DMS79 (cell line): ENCODE measurements at places on chromosomes 5 and 9.

GRCh38 chr9:117480253-117480652 lies 65.4 kb upstream of the ASTN2 start:
- no peak for DNase-seq

DNA sequence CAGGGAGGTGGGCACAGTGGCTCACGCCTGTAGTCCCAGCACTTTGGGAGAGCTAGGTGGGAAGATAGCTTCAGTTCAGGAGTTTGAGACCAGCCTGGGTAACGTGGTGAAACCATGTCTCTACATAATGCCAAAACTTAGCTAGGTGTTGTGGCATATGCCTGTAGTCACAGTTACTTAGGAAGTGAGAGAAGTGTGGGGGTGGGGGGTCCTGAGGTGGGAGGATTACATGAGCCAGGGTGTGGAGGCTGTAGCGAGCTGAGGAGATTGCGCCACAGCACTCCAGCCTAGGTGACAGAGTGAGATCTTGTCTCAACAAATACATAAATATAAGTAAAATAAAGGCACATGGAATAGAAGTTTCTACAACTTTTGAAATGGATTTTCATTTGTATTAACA lies 23.1 kb downstream of the VCAN start:
- DNase-seq = no peak

DNA sequence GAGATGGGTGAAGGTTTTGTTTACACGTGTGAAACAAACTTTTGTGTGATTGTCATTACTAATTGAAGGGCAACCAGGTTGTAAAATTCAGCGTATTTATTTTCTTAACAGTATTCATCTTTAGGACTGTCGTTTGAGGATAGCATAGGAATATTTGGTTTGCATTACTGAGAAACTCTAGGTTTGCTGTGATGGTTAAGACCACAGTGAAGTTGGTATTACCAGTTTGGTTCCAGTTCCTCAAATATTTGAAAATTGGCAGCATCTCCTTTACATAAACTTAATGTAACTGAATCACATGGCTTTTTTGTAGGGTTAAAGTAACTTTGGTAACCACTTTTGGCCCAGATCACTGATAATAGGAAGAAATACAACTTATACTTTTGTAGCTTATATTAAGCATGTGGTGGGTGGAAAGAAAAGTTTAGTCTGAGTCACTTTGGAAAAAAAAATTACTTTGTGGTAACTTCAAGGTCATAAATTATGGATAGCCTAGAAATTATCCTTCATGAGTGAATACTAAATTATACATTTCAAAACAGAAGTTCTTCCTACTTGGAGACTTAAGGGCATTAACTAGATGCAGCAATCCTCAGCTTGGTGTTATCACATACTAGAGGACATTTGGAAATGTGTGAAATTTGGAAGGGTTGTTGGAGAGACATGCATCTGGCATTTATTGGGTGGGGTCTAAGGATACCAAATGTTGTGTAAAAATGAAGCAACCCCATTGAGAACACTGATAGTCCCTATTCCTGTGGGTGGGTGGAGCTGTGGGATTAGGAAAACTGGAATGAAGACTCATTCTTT lies 33.9 kb downstream of the G3BP1 start:
- no peak for DNase-seq

- DNase-seq = no peak
Observed at GRCh38 chr9:16867576-16868311, 2.7 kb downstream of the BNC2 start.

DNA sequence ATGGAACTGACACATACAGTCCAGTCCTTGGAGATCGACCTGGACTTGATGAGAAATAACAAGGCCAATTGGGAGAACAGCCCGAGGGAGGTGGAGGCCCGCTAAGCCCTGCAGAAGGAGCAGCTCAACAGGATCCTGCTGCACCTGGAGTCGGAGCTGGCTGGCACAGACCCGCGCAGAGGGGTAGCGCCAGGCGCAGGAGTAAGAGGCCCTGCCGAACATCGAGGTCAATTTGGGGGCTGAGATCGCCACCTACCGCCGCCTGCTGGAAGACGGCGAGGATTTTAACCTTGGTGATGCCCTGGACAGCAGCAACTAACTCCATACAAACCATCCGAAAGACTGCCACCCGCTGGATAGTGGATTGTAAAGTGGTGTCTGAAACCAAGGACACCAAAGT lies 1610.1 kb upstream of the ACO1 start:
- no peak for DNase-seq

- DNase-seq = no peak
Observed at GRCh38 chr9:34588671-34589635, 571 bp downstream of the CNTFR start.

DNA sequence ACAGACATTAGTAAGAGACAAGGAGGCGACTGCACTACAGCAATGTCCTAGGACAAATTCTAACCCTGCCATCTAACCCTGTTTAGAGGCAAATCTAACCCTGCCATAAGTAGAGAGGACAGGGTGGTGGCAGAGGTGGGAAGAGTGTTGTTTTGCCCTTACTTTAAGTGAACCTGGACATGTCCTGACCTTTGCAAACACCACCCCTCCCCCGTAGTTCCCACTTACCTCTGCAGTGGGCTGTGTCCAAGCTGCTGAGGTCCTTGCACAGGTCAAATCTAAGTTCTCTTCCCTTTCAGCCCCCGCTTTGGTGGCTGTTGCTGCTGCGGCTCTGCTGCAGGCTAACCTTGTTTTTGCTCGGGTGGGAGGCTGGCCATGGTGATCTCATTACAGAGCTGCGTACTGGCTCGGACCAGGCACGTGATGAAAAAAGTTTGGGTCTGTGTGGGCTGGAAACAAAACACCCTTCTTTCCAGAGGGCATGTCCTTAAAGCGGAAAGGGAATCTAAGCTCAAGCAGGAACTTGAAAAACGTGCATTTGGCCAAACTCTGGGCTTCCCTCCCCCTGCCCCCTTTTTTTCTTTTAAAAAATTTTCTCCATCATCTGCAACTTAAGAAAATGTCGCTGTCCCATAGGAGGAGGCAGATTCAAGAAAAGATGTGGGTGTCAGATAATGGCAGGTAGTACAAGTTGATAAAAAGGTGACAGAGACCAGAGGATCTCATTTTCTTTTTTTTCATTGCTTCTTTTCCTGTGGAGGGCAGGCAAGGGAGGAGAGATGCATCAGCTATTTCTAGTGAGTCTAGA lies at the start of gene FAXDC2:
TSS of gene FAXDC2 (minus strand) at position 349 of the 808 bp plus-strand sequence. CDS start 12,425 bp downstream, outside the sequence.
- no peak for DNase-seq

DNA sequence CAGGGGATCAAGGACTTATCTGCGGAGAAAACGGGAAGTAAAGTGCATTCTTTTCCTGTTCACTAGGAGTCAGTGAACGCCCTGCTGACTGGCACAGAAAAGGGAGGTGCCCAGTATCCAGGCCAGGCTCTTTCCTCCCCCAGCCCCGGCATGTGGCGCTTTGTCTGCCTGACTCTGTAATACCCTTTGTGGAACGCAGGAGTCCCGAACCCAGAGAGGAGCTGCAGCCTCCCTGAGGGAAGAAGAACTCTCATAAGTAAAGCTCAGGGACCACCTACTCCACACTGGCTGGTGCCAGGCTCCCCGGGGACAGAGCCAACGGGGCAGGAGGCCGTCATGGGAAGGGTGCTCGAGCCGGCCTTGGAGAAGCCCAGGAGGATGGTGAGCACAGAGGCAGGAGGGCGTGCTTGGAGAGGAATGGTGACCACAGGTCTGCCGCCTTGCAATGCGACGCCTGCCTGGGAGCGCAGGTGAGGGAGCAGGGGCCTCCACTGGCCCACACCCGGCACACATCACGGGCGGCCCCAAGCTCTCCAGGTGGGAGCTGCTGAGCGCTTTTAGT lies 31.5 kb downstream of the VAV2 start:
- no peak for DNase-seq

DNA sequence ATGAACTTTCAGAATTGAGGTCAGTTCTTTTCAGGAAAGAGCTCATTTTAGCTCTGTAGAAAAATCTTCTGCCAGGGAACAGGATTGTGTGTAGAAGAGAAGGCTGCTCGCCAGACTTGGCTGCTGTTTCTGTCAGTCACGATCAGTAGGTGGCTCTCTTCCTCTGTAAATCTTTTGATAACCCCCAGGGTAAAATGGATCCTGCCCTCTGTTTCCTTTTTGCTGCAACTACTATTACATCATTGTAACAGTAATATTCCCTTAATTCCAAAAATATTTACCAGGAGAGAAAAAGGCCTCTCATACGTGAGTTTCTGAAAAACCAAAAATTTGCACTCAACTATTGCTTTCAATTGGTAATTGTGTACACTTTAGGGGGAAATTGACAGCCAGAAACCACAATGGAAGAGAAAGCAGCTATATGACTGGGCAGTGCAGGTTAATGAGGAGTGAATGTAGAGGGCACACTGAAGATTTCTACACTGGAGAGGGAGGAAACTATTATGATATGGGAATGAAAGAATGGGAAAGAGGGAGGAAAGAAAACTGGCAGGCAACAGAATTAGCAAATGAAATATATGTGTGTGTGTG lies 12.3 kb downstream of the IFNA21 start:
- no peak for DNase-seq

DNA sequence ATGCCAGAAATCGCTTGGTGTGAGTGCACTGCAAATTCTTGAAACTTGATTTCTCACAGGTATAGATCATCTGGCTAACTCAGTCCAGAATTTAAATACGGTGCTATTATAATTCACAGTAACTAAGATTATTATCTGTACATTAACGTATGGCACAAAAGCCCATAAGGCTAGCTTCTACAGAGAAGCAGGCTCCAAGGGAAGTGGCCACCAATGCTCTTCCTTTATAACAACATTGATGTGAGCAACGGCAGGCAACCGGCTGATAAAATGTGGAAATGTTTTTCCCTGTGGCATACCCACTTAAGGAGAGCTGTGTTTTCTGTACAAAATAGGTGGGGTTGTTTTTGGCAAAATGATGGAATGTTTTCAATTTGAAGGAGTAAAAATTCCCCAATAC lies 35.7 kb downstream of the SEMA4D start:
- DNase-seq = no peak

DNA sequence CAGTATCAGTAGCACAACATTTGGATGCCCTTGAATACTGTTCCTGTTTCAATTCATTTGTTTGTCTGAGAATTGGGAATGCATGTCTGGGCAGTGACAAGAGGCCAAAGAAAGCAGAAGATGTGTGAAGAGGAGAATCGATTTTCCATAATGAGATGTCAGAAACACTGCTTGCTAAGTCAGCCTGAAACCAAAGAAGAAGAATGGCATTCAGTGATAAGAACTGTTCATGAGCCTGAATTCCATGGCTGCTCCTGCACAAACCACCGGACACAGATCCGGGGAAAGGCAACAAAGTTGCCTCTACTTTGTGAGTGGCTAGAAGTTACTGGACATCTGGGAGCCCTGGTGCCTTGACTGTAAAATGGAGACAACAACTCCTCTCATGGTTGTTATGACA lies 207.2 kb upstream of the RASEF start:
- peak; percentile 16 for DNase-seq

- no peak for DNase-seq
Observed at GRCh38 chr5:139094154-139095131, 103.7 kb downstream of the SIL1 start.

- no peak for DNase-seq
Observed at GRCh38 chr5:161719157-161719556, 33.6 kb downstream of the GABRA6 start.

- DNase-seq = no peak
Observed at GRCh38 chr9:19022206-19022605, 10.8 kb downstream of the SAXO1 start.
